ENCODE measurements at places on chromosomes 4 and X. TPM values are rescaled to one million over a fixed set of nuclear protein-coding genes. Genes with fewer than 3 reads are reported as not detected.
A peak's percentile ranks its signal among the peaks of the same experiment; 100 is the strongest.

GRCh38 chr4:6446538-6447451 lies 25.6 kb downstream of the PPP2R2C start:
- no peak for DNase-seq
- H3K36me3 ChIP-seq, result no peaks in the 10 kb centered on the region
- H3K4me3 ChIP-seq, result no peak overlapping the region
- H3K4me1 ChIP-seq, result no peaks in the 10 kb centered on the region
- H3K27me3 ChIP-seq, result peaks cover 63% of the 10 kb centered on the region

GRCh38 chrX:110678591-110678990 lies 117.0 kb downstream of the CHRDL1 start:
- H3K4me3 ChIP-seq, result no peak overlapping the region
- H3K27ac ChIP-seq, result no peak overlapping the region
- 0 out of 2 replicates have a peak, but pooled peaks cover 4% of the 10 kb centered on the region for H3K4me1 ChIP-seq
- H3K27me3 ChIP-seq, result no peaks in the 10 kb centered on the region
- no peaks in the 10 kb centered on the region for H3K36me3 ChIP-seq

- H3K27ac ChIP-seq, result no peak overlapping the region
- H3K27me3 ChIP-seq, result no peaks in the 10 kb centered on the region
- H3K4me1 ChIP-seq, result peaks cover 5% of the 10 kb centered on the region
- no peak for DNase-seq
- no peaks in the 10 kb centered on the region for H3K36me3 ChIP-seq
Observed at GRCh38 chr4:113835005-113835404, 73.5 kb upstream of the CAMK2D start.

Gene NSUN7
- 1.5 TPM for total RNA-seq

- H3K36me3 ChIP-seq, result peaks cover 12% of the 10 kb centered on the region
- peaks cover 22% of the 10 kb centered on the region for H3K4me1 ChIP-seq
- H3K27ac ChIP-seq, result no peak overlapping the region
- H3K27me3 ChIP-seq, result no peaks in the 10 kb centered on the region
Observed at GRCh38 chr4:85498068-85498733, 23.3 kb downstream of the ARHGAP24 start.

Gene UBA1
- 152 TPM for total RNA-seq

Gene ARX
- total RNA-seq, result not detected

DNA sequence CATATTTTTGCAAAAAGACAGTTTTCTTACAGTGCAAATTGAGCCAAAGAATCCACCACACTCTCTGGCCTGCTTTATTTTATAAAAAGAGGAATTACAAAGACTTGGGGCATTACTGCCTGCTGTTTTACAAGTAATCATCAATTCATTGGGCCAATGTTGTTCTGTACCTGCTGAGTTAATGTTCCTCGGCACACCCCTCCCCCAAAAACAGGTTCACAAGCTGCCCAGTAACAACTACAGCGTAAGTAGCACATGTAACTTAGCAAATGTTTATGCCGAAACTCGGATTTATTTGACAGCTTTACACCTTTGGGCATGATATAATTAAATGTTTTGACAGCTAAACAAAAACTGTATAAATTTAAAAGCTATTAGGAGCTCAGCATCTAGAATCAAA lies 214.6 kb upstream of the MAB21L2 start:
- H3K27me3 ChIP-seq, result no peaks in the 10 kb centered on the region
- H3K27ac ChIP-seq, result no peak overlapping the region
- peaks cover 15% of the 10 kb centered on the region for H3K4me1 ChIP-seq
- H3K4me3 ChIP-seq, result no peak overlapping the region
- no peaks in the 10 kb centered on the region for H3K36me3 ChIP-seq

GRCh38 chr4:14445882-14446281 lies 556.4 kb upstream of the CPEB2 start:
- peaks cover 6% of the 10 kb centered on the region for H3K27me3 ChIP-seq
- no peak overlapping the region for H3K27ac ChIP-seq
- DNase-seq, result no peak
- no peaks in the 10 kb centered on the region for H3K36me3 ChIP-seq
- H3K4me3 ChIP-seq, result no peak overlapping the region

GRCh38 chrX:39874202-39874816 lies 223.4 kb downstream of the BCOR start:
- DNase-seq, result no peak
- no peak overlapping the region for H3K4me3 ChIP-seq
- H3K4me1 ChIP-seq, result peaks cover 4% of the 10 kb centered on the region
- H3K36me3 ChIP-seq, result no peaks in the 10 kb centered on the region

DNA sequence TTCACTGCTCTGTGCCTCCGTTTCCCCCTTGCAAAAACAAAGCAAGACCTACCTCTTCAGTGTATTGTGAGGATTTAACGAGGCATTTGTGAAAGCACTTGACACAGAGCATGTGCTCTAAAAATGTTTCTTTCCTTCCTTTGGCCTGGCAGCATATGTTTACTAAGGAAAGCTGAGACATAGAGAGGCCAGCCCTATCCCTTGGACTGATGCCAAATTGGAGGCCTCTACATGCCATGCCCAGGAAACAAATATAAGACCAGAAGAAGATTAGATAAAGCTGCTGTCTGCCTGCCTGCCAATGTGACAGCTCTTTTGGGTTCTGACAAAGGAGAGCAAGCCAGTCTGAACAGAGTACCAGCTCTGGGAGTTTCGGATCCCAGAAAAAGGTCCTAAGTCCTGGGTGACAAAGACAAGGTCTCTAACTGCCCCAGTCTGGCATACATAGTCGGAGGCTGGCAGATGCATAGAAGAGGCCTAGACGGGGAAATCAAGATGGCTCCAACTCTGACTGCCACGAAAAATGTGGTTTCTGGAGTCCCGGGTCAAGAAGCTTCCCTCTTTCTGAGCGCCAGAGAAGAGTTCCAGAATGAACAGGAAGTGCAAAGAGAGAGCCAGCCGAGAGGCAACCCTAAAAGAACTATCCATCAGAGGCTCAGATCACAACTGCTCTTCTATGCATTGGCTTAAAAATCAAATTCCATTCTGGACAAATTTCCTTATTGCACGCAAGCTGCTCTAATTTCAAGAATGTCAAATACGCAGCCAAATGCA lies 25.8 kb downstream of the OTUD6A start:
- DNase-seq, result peak; percentile 50
- H3K27me3 ChIP-seq, result no peaks in the 10 kb centered on the region
- no peaks in the 10 kb centered on the region for H3K4me1 ChIP-seq
- H3K36me3 ChIP-seq, result no peaks in the 10 kb centered on the region
- H3K4me3 ChIP-seq, result no peak overlapping the region
- H3K27ac ChIP-seq, result no peak overlapping the region

- H3K4me3 ChIP-seq, result no peak within 1 kb of the TSS
- H3K27ac ChIP-seq, result no peak within 1 kb of the TSS
- H3K27me3 ChIP-seq, result no peaks in the 10 kb centered on the region
- no peaks in the 10 kb centered on the region for H3K36me3 ChIP-seq
- DNase-seq, result no peak
- H3K4me1 ChIP-seq, result peaks cover 8% of the 10 kb centered on the region
Observed at GRCh38 chr4:52750819-52751486, at the start of gene ERVMER34-1. TSS of gene ERVMER34-1 (minus strand) at chr4:52751425. CDS start at chr4:52745520, 5,905 bp downstream.

Gene ALAS2
- not detected for total RNA-seq

- 0 out of 2 replicates have a peak, but pooled peaks cover 9% of the 10 kb centered on the region for H3K27me3 ChIP-seq
- no peak overlapping the region for H3K4me3 ChIP-seq
- DNase-seq, result no peak
- H3K4me1 ChIP-seq, result no peaks in the 10 kb centered on the region
Observed at GRCh38 chrX:119424999-119425398, 25.9 kb downstream of the SLC25A43 start.

DNA sequence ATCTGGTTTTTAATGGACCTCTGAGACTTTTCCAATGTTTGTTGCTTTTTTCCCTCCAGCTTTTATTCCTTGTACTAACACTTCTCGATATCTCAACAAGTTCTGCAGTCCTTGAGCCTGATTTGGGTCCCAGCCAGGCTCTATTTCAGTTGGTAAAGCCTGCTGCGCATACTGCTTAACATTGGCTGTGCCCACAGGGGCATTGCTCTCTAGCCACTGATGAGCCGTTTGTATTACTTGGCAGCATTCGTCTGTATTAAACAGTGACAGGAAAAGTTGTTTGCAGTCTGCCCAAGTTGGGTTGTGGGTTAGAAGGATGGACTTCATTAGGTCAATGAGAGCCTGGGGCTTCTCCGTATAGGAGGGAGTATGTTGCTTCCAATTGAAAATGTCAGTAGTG lies 59.6 kb upstream of the XAGE1B start:
- H3K4me1 ChIP-seq, result no peaks in the 10 kb centered on the region
- H3K36me3 ChIP-seq, result no peaks in the 10 kb centered on the region
- H3K4me3 ChIP-seq, result no peak overlapping the region
- no peak overlapping the region for H3K27ac ChIP-seq
- DNase-seq, result no peak

Gene MAGEA2
- total RNA-seq, result not detected

Gene PPARGC1A
- total RNA-seq, result 0.15 TPM

DNA sequence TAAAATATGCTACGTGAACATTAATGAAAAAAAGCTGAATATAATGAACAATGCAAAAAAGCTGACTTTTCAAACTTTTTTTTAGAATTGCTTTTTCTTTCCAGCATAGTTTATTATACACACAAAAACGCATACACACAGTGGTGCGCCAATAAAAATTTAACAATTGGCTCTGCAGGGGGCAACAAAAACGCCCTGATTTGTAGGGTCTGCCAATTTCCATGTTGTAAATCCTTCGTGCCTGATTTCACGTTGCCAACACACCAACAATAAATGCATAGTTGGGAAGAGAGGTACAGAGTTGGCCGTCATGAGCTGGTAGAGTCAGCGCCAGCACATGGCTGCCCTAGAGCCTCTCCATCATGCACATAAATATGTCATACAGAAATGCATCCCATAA lies 333.1 kb downstream of the MAPK10 start:
- no peaks in the 10 kb centered on the region for H3K36me3 ChIP-seq
- H3K27me3 ChIP-seq, result no peaks in the 10 kb centered on the region
- no peak for DNase-seq

Gene UPF3B
- 25.1 TPM for total RNA-seq

DNA sequence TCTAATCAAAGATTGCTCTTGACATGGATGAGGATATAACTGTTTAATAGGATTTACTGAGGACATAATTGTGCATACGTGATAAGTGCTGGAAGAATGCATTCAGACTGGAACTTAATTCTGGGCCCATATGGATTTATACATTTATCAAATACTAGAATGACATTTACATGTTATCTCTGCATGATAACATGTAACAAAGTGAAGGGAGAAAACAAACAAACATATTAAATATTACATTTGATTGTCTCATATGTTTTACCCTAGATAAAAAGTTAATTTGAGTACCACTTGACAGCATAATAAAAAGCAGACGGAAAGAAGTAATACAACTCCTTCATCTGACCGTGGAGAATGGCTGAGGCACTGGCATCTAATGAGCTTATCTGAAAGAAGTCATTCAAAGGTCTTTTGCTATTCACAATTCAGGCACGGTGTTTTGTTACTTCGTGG lies 297.8 kb downstream of the PPP3CA start:
- H3K4me3 ChIP-seq, result no peak overlapping the region
- H3K27ac ChIP-seq, result no peak overlapping the region
- H3K36me3 ChIP-seq, result peaks cover 4% of the 10 kb centered on the region
- DNase-seq, result no peak
- no peaks in the 10 kb centered on the region for H3K27me3 ChIP-seq

GRCh38 chr4:36133658-36134057 lies 110.7 kb downstream of the ARAP2 start:
- no peaks in the 10 kb centered on the region for H3K4me1 ChIP-seq
- no peaks in the 10 kb centered on the region for H3K27me3 ChIP-seq
- DNase-seq, result no peak
- H3K36me3 ChIP-seq, result no peaks in the 10 kb centered on the region
- H3K27ac ChIP-seq, result no peak overlapping the region

- no peaks in the 10 kb centered on the region for H3K27me3 ChIP-seq
- DNase-seq, result no peak
- H3K36me3 ChIP-seq, result no peaks in the 10 kb centered on the region
- H3K4me3 ChIP-seq, result no peak overlapping the region
Observed at GRCh38 chr4:153045111-153045982, 109.2 kb downstream of the FHDC1 start.

DNA sequence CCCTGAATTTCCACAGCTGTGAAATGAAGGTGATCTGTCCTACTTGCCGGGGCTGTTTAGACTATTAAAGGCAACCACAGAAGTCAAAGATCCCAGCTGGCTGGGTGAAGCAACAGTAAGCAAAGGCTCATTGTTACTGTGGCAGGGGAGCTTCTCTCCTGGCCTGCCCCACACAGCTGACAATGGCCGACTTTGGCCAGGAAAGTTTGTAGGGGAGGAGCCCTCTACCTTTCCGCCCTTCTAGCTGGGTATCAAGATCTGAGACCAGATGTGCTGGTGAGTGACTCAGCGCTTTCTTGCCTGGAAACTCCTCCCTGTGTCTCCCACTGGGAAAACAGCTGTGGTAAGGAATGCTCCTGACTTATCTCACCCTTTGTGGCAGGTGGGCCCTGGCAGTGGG lies 21.1 kb downstream of the RASSF6 start:
- H3K36me3 ChIP-seq, result no peaks in the 10 kb centered on the region
- no peaks in the 10 kb centered on the region for H3K27me3 ChIP-seq
- peak overlapping the region; percentile 31 for H3K27ac ChIP-seq
- H3K4me3 ChIP-seq, result no peak overlapping the region
- DNase-seq, result peak; percentile 84
- peaks cover 31% of the 10 kb centered on the region for H3K4me1 ChIP-seq

- H3K4me3 ChIP-seq, result no peak overlapping the region
- peaks cover 84% of the 10 kb centered on the region for H3K36me3 ChIP-seq
- H3K27ac ChIP-seq, result no peak overlapping the region
- no peaks in the 10 kb centered on the region for H3K27me3 ChIP-seq
Observed at GRCh38 chrX:16855363-16856075, 14.6 kb downstream of the RBBP7 start.

GRCh38 chr4:110498420-110498819 lies 22.5 kb downstream of the ENPEP start:
- no peaks in the 10 kb centered on the region for H3K4me1 ChIP-seq
- no peaks in the 10 kb centered on the region for H3K36me3 ChIP-seq
- H3K27ac ChIP-seq, result no peak overlapping the region
- H3K27me3 ChIP-seq, result no peaks in the 10 kb centered on the region
- H3K4me3 ChIP-seq, result no peak overlapping the region
- DNase-seq, result no peak

Gene ATOH1
- not detected for total RNA-seq

DNA sequence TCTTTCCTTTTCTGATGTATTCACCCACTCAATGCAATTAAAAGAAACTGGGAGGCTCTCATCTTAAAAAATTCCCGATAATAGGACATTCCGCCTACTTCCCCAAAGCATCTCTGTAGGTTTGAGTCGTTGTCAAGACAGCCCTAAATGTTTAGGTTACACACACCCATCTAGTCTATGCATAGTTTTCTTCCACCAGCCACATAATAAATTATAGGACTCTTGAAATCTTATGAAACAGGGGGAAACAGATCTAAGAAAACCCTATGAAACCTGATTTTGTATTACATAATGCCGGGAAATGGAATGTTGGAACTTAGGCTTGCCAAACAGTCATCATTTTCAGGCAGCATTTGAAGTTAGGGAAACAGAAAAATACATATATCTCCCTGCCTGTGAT lies 150.0 kb downstream of the PRKX start:
- DNase-seq, result no peak
- no peaks in the 10 kb centered on the region for H3K27me3 ChIP-seq
- no peaks in the 10 kb centered on the region for H3K36me3 ChIP-seq
- no peak overlapping the region for H3K27ac ChIP-seq

DNA sequence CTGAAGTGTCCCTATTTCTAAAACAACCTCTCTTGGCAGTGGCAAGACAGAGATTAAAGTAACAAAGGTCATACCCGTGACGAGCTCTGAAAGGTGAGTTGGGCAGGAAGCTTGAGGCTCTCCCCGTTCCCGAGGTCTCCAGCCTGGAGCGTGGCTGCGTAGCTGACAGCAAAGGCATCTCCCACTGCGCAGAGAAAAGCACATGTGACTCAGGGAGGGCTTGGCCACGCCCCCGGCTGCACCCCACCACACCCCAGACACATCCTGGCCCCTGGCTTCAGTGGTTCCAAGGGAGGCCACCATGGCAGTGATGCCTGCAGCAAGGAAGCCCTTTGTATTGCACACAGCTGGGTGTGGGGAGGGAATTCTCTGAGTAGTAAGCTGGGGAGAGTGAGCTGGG lies 23.1 kb downstream of the EVC2 start:
- no peak overlapping the region for H3K27ac ChIP-seq
- H3K27me3 ChIP-seq, result no peaks in the 10 kb centered on the region
- H3K4me3 ChIP-seq, result no peak overlapping the region
- H3K4me1 ChIP-seq, result no peaks in the 10 kb centered on the region
- peaks cover 28% of the 10 kb centered on the region for H3K36me3 ChIP-seq

All from SJCRH30 (cell line).